Fibroblast of pulmonary artery (primary cell): ENCODE measurements at places on chromosomes 5 and 9.

- DNase-seq: no peak
These were observed 90.8 kb downstream of the COL23A1 start for GRCh38 chr5:178499352-178499751.

DNA sequence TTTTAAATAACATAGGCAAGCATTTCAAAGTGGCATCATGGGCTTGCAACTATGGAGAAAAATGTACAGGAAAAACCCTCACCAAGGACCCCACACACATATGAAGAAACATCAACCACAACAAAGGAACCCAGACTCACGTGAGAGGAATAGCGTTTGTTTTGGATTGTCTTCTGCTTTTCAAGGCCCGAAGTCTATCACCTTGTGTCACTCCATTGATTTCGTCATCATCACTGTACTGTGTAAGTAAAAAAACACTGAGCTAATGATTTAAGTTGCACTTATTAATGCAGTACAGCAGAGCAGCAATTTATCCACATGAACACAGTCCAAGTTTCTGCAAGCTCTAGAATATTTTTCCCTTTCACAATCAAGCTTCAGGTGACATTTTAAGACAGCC lies 72.4 kb downstream of the HABP4 start:
- no peak for DNase-seq

GRCh38 chr5:67467110-67467509 lies 270.5 kb upstream of the CD180 start:
- DNase-seq: no peak

DNA sequence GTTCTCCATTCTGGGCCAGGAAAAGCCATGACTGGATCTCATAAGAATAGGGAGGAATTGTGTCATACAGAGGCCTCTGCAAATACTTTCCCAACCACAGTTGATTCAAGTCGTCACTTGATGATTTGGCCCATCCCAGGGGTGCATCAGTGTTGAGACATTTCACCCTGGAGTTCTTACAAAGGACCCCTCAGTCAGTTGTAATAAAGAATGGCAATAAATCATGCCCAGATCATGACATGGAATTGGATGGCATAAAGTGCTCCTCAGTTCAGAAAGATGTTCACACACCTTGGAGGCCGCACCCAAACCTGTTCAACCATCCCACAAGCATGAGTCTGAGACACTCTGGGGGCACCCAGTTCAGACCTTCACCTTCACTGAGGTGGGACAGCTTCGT lies 168.1 kb downstream of the NR3C1 start:
- peak; percentile 57 for DNase-seq

GRCh38 chr9:85530721-85531120 lies 211.0 kb downstream of the AGTPBP1 start:
- DNase-seq: no peak

DNA sequence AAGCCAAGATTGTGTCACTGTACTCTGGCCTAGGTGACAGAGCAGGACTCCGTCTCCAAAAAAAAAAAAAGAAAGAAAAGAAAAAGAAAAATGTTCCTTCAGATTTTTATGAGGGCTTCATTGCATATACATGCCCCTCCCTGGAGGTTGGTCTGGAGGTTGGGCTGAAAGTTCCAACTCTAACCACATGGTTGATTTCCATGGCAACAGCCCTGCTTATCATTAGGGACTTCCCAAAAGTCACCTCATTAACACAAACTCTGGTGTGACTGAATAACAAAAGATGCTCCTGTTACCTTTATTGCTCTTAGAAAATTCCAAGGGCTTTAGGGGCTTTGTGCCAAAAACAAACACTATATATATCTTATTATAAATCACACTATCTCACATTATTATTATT lies 113.8 kb downstream of the TMC1 start:
- DNase-seq: no peak

GRCh38 chr5:37806016-37806415 lies 33.8 kb downstream of the GDNF start:
- no peak for DNase-seq

DNA sequence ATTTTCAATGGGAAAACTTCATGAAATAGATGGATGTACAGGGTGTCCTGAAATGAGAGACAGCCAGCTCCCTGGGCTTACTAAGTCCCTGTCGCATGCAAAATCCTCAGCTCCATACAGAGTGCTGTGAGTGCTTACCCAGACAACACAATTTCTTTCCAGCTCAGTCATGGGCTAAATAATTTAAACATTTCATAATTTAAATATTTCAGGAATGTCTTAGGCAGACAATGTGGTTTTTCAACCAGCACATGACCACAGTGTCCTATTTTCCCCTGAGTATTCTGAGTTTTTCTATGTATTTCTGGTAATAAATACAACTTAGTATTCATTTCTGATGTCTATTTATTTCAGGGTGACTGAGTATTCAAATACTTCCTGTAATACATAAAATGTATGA lies 188.5 kb upstream of the SNX2 start:
- DNase-seq: peak; percentile 47

- DNase-seq: peak; percentile 81
These were observed 76.6 kb upstream of the DAB2 start for GRCh38 chr5:39501397-39501796.

DNA sequence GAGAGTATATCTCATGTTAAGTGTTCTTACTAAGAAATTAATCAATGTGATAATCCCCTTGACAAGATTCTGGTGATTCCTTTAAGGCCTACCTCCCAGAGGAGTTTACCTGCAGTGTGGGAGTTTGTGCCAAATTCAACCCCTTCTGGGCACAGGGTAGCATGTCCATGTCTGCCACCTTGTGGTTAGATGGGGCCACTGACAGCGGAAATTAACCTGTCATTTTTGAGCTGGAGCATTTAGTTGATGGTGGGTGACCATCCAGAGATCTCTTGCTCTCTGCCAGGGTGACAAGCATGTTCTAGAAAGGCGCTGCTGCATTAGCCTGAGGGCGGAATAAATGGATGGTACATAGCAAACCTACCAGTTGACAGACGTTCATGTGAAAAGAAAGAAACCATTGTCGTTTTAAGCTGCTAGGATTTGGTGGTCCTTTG lies 132.2 kb downstream of the FBXO4 start:
- peak; percentile 47 for DNase-seq

DNA sequence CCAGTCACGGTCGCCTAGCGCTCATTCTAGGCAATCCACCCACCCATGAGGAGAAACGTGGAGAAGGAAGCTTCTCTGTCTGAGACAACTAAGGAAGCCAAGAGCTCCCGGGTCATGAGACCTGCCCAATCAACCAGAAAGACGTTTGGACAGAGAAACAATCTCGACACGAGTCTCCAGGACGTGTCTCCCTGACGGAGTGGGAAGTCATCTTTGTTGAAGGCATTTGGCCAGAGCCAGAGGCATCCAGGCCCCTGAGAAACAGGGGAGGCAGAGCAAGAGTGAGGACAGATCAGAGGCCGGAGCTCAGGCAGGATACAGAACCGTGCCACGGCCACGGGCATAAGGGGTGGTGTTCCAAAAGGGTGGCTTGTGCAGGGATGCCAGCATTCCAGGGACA lies 479.0 kb downstream of the SPATA31A7 start:
- DNase-seq: no peak

GRCh38 chr9:8895861-8896224 lies 1096.3 kb upstream of the DMAC1 start:
- peak; percentile 65 for DNase-seq

DNA sequence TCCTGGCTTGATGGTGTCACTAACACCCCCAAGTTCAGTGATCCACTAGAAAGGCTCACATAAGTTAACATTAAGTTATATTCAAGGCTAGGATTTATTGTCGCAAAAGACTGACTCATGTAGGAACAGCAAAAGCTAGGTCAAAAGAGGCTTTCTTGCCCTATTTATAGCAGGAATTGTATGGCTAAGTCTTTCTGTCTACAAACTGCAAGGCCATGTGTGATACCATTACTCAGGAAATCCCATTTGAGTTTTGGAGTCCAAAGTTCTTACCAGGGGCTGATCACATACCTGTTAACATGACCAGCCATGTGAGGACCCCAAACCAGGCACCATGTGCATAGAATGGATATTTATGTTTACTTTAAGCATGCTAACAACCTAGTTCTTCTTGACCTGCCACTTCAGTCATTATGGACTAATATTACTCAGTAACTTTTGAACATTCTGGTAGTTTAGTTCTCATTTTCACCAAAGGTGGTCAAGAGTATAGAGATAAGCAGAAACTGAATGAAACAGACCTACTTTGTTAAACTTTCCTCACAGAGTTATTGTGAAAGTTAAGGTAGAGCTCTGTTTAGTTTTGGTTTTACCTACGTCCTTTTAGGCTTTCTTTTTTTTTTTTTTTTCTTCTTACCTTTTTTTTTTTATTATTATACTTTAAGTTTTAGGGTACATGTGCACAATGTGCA lies 281.1 kb downstream of the FER start:
- no peak for DNase-seq

DNA sequence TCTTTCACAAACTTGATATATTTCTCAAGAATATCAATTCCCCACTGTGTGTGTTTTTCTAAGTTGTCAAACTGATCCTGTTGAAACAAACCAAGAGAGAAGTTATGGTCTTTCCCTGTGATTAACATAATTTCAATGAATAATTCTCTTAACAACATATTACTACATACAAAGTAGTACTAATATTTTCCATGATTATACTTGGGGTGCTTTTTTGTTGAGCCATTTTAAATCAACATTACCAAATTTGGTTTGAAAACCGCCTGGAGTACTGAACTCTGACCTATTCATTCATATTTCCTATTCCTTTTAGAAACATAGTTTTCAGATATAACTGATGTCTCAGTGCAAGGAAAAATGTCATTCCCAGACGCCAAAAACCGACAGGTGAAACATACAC lies 48.1 kb downstream of the FNBP1 start:
- DNase-seq: no peak

DNA sequence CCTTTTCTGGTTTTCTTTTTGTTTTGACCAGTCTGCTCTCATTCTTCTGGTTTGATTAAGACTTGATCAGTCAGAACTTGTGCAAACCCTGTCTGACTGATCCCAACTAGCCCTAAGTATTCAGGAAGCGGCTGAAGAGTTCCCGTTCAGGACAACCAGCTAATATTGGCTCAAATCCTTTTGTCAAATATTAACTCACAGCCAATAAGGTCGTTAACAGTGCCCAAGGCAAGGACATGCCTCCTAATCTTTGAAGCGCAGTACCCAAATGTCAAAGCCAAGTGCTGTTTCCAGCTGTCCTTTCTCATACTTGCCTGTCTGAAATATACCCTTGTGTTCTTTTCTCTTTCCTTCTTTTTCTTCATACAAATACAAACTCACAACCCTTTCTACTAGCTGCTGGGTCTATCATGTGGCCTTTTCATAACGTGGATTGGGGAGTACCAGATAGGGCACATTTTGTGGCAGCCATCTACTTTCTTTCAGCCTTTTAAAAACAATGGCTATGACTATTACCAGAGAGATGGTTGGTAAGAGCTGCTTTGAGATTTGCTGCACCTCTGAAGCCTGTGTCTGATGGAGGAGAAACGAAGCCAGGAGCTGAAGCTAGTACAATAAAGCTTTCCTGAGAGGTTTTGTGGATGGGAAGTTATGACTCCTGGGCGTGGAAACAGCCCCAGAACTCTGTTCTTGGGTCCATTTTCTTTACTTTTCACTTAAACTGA lies 266.4 kb upstream of the ZNF608 start:
- no peak for DNase-seq

GRCh38 chr9:2012347-2012746 lies 2.8 kb upstream of the SMARCA2 start:
- no peak for DNase-seq

DNA sequence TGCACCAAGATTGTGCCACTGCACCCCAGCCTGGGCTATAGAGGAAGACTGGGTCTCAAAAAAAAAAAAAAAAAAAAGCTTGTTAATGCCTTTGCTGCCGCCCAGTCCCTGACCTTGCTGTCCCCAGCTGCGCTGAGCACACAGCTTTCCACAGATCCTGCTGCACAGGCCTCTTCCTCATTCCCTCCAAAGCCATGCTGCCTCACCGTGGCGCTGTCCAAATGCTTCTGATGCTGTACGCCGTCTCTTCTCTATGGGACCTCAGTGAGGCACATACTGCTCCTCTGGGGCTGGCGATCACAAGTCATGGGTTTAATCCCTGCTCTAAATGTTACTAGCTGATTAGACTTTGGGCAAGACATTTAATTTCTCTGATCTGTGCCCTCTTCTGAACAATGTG lies 234.1 kb downstream of the FBXL7 start:
- no peak for DNase-seq

DNA sequence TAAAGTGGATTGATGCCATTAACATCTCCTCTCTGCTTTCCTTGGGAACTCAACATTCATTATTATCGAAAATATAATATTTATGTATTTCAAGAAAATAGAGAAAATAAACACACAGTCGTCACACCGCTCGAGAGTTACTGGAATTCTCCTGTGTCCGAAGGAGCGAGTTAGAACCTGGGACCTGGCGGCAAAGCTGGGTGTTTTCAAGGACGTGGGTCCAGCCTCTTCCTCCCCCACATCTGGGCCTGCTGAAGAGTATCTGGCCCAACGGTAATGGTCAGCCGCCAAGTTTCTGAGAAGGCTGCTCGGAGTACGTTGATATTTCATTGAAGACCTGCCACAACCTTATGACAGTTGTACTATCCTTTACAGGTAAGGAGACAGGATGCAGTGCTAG lies 47.9 kb downstream of the IRX2 start:
- DNase-seq: no peak

DNA sequence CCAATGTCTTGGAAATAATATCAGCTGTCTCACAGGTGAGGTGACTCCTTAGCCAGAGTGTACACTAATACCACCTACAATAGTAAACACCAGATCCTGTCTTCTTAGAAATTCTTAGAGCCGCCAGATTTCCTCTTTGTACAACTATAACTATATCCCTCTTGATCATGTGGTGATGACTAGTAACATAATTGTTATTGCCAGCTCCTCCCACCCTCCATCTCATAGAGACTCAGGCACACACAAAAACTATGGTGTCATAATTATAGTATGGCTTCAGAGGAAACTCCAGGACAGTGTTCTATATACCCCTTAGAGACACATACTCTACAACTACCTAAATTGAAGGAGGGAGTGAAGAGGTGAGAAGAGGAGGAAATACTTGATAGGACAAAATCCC lies 33.1 kb downstream of the PGGT1B start:
- DNase-seq: no peak

DNA sequence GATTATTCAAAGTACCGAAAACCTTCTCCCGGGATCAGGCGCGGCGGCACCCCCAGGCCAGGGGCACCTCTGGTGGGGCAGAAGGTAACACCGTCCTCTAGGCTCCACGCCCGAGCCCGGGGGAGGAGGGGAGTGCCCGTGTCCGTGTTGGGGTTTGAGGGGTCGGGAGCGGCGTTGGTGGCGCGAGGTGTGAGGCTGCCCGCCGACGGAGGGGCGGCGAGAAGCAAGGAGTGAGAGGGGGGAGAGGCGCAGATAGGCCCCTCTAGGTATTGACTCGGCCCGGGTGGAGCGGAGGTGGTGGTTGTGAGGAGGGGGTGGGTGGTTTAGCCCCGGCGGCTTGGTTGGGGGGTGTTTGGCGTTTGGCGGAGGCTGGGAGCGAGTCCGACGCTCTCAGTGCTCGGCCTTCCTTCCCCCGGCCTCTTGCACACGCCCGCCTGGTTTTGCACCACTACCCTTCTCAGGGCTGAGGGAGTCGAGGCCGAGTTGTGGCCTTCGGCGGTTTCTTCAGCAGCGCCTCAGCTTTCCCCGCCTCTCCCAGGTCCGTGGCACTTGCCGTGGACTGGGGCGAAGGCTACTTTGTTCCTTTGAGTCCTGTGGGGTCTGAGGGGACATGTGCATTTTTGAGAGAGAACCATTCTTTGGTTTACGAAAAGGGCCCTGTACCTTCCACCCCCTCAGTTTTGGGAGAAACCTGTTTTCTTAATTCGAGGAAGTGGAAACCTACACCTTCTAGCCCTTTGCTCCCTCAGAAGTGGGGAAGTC lies 450 bp downstream of the GPBP1 start:
- peak; percentile 22 for DNase-seq
